ENCODE measurements at places on chromosomes 7 and 10.

GRCh38 chr10:123995461-123996131 is 97.8 kb downstream of the CHST15 start:
- peak; percentile 73 for DNase-seq

DNA sequence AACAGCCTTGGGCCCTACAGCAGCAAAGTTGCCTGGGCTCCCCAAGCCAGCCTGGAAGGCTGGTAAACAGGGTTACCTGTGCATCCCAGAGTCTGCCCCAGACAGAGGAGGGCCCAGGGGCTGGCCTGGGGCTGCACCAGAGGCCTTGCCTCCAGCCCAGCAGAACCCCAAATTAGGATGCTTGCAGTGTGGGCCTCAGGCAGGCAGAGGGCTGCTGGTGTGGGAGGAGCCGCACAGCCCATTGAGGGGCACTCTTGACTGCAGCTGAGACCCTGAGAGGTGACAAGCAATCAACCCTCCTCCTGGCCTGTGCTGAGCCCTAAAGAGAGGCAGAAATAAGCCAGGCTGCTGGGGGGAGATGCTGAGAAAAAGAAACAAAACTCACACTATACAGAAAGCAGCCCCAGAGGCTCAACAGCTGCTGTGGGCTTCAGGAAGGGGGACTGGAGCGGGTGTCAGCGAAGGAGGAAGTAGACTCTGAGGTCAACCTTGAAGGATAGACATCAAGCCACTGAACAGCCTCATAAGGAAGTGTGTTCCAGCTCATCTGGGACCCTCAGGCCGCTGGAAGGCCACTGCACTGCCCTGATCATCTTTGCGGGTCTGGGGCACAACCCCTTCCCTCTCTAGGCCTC is 6.6 kb downstream of the AIFM2 start:
- no peak for DNase-seq

DNA sequence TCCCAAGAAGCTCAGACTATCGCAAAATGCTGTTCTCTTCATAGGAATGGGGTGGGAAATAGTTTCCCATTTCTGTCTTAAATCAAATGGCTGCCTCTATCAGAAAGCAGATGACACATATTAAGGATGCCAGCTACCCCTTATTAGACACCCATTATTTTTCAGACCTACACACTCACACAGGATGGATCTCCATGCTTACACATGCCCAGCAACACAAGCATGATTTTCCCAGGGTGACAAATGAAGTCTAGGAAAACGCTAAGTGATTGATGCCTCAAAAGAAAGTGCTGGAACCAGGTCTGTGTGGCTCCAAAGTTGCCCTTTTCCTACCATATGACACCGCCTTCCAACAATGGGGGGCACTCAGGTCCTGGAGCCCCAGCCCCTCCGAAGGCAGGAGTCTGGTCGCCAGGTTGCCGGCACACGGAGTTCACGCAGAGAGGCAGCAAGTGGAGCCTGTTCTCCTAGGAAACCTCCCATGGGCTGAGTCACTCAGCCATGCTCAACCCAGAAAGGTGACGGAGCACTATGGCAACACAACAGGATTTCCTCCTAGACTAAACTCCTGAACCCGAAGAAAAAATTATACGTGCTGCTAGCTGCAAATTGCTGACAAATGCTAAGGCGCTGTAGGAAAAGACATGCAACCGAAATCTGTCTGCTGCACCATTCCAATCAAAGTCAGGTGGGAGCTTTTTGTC is 19.8 kb downstream of the VOPP1 start:
- DNase-seq: no peak

GRCh38 chr10:117621196-117621595 is 78.7 kb downstream of the EMX2 start:
- no peak for DNase-seq

- peak; percentile 49 for DNase-seq
Measured at GRCh38 chr7:30285067-30285535, 704 bp downstream of the ZNRF2 start.

- no peak for DNase-seq
Measured at GRCh38 chr10:6219494-6219836, 16.7 kb downstream of the PFKFB3 start.

- no peak for DNase-seq
Measured at GRCh38 chr10:71309919-71310318, 9.1 kb upstream of the SLC29A3 start.

GRCh38 chr10:124106241-124106879 is 13.0 kb upstream of the CHST15 start:
- peak; percentile 97 for DNase-seq

DNA sequence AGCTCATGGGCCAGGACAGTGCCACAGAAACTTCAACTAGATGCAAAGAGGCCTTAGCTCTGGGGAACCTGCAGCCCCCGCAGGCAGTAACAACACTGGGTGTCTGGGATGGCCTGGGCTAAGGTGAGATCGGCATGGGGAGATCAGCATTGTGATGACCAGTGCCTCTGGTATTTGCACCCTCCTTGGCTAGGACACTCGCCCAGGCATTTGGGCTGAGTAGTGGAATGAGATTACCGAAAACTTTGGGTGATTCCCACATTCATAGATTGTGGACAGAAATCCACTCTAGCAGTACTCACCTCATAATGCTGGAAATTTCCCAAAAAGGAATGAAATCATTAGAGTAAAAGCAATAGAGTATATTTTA is 70.6 kb upstream of the ZMIZ2 start:
- no peak for DNase-seq

- peak; percentile 64 for DNase-seq
Measured at GRCh38 chr7:20329389-20330238, 1.1 kb upstream of the ITGB8 start.

DNA sequence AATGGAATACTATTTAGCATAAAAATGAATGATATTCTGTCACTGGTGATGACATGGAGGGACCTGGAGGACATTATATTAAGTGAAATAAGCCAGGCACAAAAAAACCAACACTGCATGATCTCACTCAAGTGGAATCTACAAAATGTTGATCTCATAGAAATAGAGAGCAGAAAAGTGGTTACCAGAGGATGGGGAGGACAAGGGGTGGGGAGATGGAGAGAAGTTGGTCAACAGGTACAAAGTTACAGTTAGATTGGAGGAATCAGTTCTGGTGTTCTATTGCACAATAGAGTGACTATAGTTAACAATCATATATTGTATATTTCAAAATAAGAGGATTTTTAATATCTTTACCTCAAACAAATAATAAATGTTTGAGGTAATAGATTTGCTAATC is 24.7 kb upstream of the SLC18A3 start:
- DNase-seq: no peak

- DNase-seq: no peak
Measured at GRCh38 chr7:25427721-25428120, 199.4 kb upstream of the NPVF start.

- DNase-seq: no peak
Measured at GRCh38 chr7:28381466-28381865, 30.9 kb upstream of the CREB5 start.

GRCh38 chr7:2199956-2200583 is 32.7 kb downstream of the MAD1L1 start:
- DNase-seq: no peak

- no peak for DNase-seq
Measured at GRCh38 chr10:51783941-51784340, 84.5 kb upstream of the CSTF2T start.

DNA sequence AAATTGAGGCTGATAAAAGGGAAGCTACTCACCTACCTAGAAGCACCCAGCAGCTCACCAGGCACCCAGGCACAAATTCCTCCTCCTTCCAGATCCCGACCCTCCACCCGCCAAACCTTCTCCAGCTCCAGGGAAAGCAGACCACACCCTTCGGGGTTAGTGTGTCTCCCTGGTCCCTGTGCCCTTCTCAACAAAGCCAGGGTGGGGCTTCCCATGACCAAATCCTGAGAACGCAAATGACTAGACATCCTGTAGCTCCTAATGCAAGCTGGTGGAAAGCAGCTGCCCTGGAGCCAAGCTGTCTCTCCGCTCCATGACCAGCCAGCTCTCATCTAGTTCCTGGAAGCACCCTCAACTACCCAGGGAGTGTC is 4.4 kb downstream of the TBX20 start:
- DNase-seq: no peak

DNA sequence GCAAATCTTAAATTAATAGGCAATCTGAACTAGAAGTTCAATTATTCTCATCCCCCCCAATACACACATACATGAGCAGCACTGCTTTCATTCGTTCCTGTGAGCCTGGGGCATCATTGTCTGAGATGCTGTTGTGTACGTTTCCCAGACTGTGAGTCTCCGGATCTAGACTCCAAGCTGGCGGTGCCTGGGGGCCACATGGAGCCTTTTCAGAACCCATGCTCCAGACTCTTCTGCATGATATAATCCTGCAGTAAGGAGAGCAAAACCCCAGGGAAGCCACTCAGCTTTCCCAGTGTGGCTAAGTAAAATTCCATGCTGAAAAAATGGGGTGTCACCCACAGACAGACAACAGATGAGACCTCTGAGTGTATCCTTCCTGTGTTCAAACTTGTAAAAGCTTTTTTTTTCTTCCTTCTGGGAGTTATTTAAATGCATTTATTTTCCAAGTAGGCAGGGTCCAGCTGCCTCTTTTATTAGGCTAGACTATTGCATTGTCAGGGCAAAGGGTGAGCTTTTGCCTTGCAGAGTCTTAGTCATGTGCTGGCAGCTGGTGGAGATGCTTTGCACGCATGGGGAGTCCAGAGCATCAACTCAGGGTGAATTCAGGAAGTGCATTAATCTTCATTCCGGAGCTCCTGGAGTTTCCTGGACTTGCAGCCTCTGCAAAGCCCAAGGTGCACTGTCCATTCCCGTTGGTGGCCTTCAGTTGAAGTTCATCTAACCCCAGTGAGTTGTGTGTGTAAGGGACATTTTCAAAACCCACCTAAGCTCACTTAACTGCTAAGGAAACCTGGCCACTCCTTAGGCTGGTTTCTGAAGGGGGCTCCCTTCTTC is 185.7 kb upstream of the ADO start:
- no peak for DNase-seq

DNA sequence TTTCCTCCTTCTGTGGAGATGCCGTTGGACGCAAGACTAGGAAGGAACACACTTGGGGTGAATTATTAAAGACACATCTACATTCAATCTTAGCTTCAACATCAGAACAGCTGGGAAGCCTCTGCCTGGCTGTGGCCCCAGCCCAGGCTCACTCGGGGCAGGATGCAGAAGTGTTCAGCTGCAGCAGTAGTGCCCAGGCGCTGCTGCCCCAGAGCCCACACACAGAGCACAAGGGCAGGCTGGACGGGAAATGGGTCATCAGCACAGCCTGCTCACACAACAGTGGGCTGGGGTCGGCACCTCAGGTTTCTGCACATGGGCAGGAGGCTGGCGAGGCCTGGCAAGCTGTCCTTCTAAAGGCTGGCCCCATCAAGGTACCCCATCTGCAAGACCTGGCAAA is 42.5 kb downstream of the NOD1 start:
- peak; percentile 29 for DNase-seq

GRCh38 chr10:132104062-132104461 is 38.3 kb downstream of the JAKMIP3 start:
- no peak for DNase-seq

GRCh38 chr10:68871731-68872342 is 29.3 kb upstream of the DDX50 start:
- DNase-seq: no peak

- DNase-seq: no peak
Measured at GRCh38 chr7:7673240-7673550, 32.6 kb downstream of the UMAD1 start.

DNA sequence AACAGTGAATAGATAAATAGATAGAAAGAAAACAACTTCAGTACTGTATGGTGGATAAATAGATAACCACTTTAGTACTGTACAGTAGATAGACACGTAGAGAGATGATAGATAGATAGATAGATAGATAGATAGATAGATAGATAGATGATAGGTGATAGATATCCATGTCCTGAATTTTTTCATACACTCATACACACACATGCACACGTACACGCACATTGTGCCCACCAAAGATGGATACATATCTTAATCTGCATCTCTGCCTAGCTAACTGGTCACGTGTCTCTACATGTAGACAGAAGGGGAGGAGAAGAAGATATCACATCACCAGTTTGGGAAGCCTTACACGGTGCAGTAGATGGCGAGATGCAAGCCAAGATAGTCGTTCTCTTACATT is 99.2 kb downstream of the ARID5B start:
- DNase-seq: no peak

GRCh38 chr7:84043661-84044191 is 150.9 kb downstream of the SEMA3A start:
- DNase-seq: no peak

- DNase-seq: no peak
Measured at GRCh38 chr10:78721231-78721630, 347.5 kb upstream of the ZMIZ1 start.

DNA sequence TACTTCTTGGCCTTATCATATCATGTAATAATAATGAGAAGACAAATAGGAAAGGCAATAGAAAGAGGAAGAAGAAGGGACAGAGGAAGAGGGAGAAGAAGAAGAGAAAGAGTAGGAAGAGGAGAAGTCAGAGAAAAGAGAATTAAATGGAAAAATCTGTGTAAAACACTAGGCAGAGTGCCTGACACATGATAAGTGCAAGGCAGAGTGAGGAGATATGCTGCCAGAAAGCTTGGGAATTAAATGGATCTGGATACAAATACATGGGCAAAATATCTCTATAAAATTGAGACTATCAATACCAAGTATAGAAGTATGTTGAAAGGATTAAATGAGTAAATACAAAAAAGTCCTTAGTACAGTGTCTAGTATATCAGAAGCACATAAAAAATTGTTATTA is 124.8 kb downstream of the CACNA2D1 start:
- DNase-seq: no peak

GRCh38 chr7:76020031-76020714 is 25.8 kb upstream of the TMEM120A start:
- DNase-seq: peak; percentile 82

DNA sequence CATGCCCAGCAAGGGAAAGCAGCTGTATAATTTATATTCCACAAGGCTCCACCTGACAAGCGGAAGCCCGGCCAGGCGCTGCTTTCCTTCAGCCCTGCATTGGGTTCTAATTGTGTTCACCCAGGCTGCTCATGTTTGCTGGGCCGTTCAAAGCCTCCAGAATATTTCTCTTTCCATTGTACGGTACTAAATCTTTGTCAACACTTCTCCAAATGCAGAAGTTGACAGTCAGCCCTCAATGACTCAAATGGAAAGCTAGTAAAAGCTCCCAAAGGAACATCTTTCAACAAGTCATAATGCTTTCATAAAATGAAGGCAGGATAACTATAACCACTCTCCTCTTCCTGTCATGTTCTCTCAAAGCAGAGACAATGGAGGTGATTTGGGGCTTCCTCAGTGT is 17.8 kb upstream of the CPXM2 start:
- no peak for DNase-seq

- no peak for DNase-seq
Measured at GRCh38 chr10:80173466-80173865, 31.9 kb downstream of the ANXA11 start.

- no peak for DNase-seq
Measured at GRCh38 chr10:60238759-60239100, 150.9 kb downstream of the ANK3 start.
